ENCODE measurements at places on chromosomes 2 and 18. TPM values are rescaled to one million over a fixed set of nuclear protein-coding genes. Genes with fewer than 3 reads are reported as not detected.

RAB27B gene
- total RNA-seq, result not detected

COLEC12 gene
- total RNA-seq, result not detected

GRCh38 chr2:100390001-100390940 is 27.2 kb downstream of the CHST10 start:
- DNase-seq, result no peak

GRCh38 chr2:119290859-119291587 is 67.4 kb downstream of the STEAP3 start:
- DNase-seq, result peak; percentile 70

DNA sequence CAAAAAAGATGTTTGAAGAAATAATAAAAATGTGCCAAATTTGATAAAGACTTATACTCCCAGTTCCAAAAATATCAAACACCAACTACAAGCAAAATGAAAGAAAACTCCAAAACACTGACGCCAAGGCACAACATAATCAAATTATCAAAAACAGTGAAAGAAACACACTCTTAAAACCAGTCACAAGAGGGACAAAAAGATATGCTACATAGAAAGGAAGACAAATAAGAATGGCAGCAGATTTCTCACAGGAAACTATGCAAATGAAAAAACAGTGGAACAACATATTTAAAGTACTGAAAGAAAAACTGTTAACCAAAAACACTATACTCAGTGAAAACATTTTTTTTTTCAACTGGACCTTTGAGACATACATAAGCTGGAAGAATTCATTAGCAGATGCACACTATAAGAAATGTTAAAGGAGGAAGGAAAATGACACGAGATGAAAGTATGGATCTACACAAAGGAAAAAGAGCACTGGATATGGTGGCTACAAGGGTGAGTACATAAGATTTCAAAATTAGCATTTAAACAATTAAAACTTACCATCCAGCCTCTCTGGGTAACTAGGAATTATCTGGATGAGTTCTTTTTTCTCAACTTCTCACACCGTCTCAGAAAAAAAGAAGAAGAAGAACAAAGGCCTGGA is 94.0 kb upstream of the ACVR1C start:
- DNase-seq, result peak; percentile 31

- DNase-seq, result no peak
These were observed 247.7 kb downstream of the ZNF385B start for GRCh38 chr2:179613701-179614100.

DNA sequence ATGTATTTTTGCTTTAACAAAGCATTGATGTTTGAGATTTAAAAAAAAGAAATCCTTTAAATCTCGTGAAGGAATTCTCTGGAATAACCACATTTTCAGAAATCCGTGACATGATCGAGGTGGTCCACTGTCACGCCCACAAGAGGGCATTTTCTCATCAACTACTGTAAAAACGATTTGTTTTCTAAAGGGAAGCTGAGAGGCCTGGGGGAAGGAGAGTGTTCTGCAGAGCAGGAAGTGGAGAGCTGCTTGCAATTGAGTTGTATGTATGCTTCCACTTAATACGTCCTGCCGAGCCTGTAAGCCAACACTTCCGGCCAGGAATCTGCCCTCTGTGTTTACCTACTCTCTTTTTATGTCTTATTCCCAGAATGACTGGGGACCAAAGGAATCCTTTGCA is 19.4 kb downstream of the KLHL29 start:
- DNase-seq, result peak; percentile 74

Measured in OCI-LY7 (cell line).